ENCODE measurements at places on chromosomes 3 and 15.

- DNase-seq: no peak
Observed at GRCh38 chr15:38471974-38472373, 18.0 kb downstream of the FAM98B start.

- DNase-seq: no peak
Observed at GRCh38 chr3:85922374-85922773, 963.6 kb downstream of the CADM2 start.

DNA sequence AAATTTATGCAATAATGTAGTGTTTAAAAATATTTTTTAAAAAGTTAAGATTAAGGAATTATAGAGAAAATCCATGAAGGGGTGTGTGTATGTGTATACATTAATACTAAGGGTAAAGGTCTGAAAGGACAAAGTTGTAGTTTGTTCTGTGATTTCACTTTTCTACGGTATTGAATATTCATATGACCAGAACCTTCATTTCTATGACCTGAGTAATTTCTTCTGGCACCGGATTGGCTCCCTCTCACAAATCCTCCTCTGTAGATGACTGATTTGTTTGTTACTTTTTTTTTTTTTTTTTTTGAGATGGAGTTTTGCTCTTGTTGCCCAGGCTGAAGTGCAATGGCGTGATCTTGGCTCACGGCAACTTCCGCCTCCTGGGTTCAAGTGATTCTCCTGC, 20.9 kb downstream of the GMPS start:
- DNase-seq: peak; percentile 45

GRCh38 chr15:68924866-68925560, 5.3 kb upstream of the SPESP1 start:
- peak; percentile 66 for DNase-seq

DNA sequence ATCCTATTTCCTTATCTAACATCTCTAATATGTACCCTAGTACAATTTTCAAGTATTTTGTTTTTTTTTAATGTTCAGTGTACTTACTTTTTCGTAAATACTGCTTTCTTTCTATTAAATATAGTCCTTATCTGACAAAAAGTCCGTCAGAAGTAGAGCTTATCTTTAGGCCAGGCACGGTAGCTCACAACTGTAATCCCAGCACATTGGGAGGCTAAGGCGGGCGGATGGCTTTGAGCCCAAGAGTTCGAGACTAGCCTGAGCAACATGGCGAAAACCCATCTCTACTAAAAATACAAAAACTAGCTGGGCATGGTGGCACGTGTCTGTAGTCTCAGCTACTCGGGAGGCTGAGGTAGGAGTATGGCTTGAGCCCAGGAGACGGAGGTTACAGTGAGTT, 41.1 kb downstream of the USP3 start:
- DNase-seq: no peak

- no peak for DNase-seq
Observed at GRCh38 chr15:23438816-23439466, 8.1 kb downstream of the GOLGA6L2 start.

DNA sequence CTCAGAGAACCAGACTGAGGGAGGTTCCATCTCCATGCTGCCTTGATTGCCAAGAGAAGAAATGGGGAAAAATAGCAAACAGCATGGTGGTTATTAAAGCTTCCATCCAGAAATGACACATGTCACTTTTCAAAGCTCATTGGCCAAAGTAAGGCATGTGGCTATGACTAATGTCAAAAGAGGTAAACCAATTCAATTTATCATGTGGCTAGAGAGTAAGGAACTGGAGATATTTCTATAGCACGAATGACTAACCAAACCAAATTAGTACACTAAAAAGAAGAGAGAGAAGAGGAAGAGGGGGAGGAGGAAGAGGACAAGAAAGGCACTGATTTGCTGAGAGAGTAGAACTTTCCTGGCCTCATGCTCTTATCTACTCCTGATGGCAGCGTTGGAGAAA, 115.2 kb upstream of the SLC6A11 start:
- no peak for DNase-seq

- DNase-seq: no peak
Observed at GRCh38 chr3:150503402-150504099, 42.7 kb downstream of the SERP1 start.

- DNase-seq: no peak
Observed at GRCh38 chr3:71416876-71417275, 166.7 kb downstream of the FOXP1 start.

DNA sequence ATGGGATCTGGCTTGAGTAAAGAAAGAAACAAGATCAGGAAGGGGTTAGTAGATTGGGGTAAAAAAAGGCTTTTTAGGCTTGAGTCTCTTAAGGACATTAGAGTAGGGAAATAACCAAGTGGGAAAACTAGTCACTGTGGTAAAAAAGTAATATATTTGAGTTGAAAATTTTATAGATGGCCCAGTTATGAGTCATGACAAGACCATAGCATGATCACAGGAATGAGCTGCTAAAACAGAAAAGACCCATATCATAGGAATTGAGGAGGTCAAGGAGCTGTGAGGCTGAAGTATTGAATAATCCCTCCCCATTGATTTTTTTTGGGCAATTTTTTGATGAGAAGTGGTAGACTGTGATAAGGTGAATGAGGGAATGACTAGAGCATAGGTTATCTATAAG, 69.2 kb upstream of the TBC1D5 start:
- DNase-seq: peak; percentile 36

GRCh38 chr3:28951772-28952556, 328.9 kb upstream of the RBMS3 start:
- DNase-seq: no peak

GRCh38 chr3:58034738-58035523, 26.7 kb downstream of the FLNB start:
- no peak for DNase-seq

- DNase-seq: no peak
Observed at GRCh38 chr3:128585189-128585588, 65.4 kb downstream of the RPN1 start.

GRCh38 chr3:14550651-14551611, 10.8 kb upstream of the GRIP2 start:
- DNase-seq: peak; percentile 53

DNA sequence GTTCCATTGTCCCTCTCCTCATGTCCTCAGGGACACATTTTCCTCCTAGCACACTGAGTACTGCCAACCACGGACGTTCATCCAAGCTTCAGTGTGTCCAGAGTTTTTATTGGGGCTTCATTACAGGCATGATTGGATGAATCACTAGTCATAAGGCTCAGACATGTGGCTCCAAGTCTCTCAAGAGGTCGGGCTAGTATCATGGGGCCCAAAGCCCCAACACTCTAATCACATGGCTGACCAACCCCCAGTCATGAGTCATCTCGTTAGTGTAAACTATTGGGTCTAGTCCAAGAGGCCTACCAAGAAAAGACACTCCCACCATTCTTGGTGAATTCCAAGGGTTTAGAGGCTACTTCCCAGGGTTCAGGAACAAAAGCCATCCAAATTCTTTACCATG, 4.4 kb downstream of the TERC start:
- DNase-seq: peak; percentile 84

GRCh38 chr3:22933841-22934116, 269.3 kb upstream of the UBE2E2 start:
- DNase-seq: no peak

GRCh38 chr3:20974396-20974795, 776.6 kb downstream of the ZNF385D start:
- DNase-seq: no peak

GRCh38 chr3:172036541-172037215, 2.7 kb upstream of the FNDC3B start:
- DNase-seq: no peak

DNA sequence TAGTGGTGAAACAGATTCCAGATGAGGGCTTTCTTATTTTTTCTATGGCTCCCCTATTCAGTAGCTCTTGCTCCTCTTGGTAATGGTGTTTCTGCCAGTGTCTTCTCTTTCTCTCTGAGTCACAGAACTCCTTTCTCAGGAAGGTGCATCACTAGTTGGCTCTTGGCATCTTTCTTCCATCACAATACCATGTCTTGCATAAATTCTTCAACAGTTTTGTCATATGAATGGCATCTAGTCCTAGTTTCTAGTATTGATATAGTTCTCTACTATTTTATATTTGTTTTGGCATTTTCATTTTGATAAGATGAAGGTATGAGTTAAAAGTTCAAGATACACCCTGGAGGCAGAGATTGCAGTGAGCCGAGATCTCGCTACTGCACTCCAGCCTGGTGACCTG, 51.0 kb downstream of the REC114 start:
- no peak for DNase-seq

GRCh38 chr15:75232252-75232813, 25.8 kb upstream of the GOLGA6C start:
- DNase-seq: no peak

DNA sequence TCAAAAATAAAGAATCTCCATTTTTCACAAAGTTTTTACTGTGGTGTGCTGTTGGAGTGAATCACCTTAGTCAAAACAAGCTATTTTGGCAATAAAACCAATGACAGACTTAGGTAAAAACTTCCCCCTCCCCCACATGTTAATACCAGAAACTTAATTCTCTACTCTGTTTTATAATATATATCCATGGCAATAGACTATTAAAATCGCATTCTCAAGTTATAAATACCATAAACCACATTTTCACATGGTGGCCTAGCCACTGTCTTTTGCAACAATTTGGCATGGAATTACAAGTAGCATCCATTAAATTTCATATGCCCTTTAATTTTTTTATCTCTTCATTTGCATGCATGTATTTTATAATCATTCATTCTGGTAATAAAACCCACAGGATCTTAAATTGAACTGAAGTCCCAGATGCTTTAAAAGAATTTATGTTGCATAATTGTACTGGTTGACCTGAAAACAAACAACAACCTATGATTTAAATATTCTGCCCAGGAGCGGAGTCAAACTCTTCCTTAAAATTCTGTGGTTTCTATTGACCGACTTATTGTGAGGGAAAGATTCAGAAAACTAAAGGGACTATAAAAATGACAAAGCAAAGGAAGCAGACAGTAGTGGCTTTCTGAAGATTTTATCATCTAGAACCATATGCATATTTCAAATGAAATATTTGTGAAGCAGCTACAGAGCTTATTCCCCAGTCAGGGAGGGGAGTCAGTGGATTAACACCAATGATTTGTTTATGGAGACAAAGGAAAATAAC, 229.0 kb upstream of the TBL1XR1 start:
- DNase-seq: peak; percentile 70

DNA sequence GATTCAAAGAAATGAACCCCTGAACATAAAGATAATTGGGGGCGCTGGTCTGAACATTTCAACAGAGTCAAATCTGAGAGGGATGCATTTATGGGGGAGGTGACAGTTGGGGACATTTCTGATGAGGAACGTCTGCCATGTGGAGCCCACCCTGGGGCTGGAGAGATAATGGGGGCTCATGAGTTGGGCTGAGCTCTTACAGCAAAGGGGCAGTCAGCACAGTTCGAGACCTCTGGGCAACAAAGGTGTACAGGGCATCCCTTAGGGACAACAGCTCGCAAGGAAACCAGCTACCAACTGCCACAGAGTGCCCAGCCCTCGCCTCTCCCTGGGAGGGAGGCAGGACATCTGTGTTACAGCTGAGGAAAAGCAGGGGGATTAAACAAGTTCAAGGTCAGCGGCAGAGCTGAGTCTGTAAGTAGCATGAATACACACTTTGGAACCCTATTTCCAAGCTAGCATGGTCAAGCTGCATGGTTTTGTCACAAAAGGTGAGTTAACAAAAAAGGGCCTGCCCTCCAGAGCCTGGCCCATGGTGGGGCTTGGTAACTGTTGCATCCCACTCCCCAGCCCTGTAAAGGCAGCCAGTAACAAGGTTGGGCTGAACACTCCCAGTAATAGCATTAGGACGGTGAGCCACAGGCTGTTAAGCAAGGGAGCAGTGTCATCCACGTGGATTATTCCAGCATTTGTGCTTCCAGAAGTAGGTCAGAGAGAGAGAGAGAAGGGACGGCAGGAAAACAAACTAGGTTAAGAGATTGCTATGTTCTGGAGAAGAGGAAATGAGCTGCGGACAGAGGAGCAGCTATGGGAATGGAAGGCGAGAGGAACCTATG, 4.3 kb downstream of the GNB5 start:
- DNase-seq: no peak

- no peak for DNase-seq
Observed at GRCh38 chr3:105152987-105153386, 213.7 kb upstream of the ALCAM start.

DNA sequence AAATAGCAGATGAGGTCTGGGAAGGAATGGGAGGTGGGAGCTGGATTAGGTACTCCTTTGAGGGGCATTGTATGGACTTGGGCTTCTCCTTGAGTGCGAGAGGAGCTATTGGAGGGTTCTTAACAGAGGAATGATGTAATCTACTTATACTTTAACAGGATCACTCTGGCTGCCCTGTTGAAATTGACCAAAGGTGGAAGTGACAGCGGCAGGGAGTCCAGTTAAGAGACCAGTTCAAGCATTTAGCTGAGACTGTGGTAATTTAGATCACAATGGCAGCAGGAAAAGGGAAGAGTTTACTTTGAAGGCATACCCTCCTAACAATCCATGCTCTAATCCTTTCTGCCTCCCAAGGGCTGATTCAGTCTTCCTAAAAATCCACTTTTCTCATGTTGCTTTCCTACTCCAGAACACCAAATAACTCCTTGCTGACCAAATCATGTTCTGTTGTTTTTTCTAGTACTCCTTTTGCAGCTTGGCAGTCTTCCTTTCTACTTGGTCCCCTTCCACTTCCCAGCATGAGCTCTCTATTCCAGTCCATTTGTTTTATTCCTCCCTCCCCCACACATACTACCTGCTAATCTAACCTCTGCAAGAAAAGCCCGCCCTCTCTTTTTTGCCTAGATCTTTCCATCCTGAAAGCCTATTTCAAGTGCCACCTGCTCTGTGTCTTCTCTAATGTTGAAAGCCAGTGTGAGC, 139.4 kb downstream of the NECTIN3 start:
- DNase-seq: no peak

Data from M059J (cell line).